ENCODE measurements at places on chromosomes 3 and 15.

GRCh38 chr3:137693791-137694190 is 70.3 kb upstream of the SOX14 start:
- no peak for DNase-seq

- DNase-seq: no peak
These were observed 51.6 kb downstream of the WDR76 start for GRCh38 chr15:43878446-43878845.

DNA sequence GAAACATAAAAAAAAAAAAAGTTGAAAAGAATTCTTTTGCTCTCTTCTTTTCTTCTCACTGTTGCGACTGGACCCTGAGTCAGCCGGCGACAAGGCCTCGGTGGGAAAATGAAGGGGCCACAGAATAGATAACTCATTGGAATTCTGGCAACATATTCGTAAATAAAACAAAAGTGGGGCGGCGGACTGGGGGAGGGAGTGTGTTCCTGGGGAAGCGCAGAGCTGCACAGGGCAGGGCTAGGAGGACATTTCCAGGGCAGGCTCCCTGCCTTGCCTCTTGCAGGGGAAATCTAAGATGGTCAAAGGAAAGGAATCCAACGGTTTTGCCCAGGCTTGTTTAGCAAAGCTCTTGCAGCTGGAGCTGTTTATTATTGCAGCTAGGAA is 1042.8 kb upstream of the NR2F2 start:
- peak; percentile 38 for DNase-seq

- DNase-seq: no peak
These were observed 5.4 kb downstream of the PCBP4 start for GRCh38 chr3:51961602-51962569.

- no peak for DNase-seq
These were observed 727.1 kb upstream of the NECTIN3 start for GRCh38 chr3:110344487-110344886.

GRCh38 chr15:100112061-100112420 is 229.7 kb downstream of the ADAMTS17 start:
- no peak for DNase-seq

DNA sequence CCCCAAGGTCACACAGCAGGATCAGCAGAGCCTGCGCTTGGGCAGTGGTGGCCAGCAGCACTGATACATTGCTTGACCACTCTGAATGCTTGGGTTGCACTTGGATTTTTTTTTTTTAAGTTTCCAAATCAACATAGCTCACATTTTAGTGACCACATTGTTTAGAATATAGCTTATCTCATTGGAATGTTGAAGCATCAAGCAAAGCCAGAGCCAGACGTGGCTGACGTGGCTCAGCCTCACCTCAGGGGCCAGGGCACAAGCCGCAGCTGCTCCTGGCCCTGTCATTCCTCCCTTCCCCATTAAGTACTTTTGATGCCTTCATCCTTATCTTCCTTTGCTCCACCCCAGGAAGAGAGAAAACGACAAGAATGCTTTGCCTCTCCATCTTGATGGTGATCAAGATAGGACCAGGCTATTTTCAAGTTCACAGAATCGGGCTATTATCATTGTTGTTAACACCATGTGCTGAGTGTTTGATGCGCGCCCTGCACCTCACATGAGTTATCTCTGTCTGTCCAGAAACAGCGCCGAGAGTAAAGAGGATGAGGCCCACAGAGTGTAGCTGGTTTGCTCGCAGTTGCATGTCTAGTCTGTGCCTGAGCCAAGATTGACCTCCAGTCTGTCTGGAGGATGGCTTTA is 75.8 kb downstream of the AAGAB start:
- DNase-seq: peak; percentile 99

GRCh38 chr3:160828880-160829279 is 72.8 kb downstream of the PPM1L start:
- DNase-seq: no peak

GRCh38 chr15:99437315-99438223 is 128.2 kb upstream of the MEF2A start:
- no peak for DNase-seq

All from fibroblast of lung (primary cell).